ENCODE measurements at places on chromosomes 6 and 20.

- DNase-seq, result no peak
Observed at GRCh38 chr20:4243071-4243470, 227.7 kb upstream of the RNF24 start.

DNA sequence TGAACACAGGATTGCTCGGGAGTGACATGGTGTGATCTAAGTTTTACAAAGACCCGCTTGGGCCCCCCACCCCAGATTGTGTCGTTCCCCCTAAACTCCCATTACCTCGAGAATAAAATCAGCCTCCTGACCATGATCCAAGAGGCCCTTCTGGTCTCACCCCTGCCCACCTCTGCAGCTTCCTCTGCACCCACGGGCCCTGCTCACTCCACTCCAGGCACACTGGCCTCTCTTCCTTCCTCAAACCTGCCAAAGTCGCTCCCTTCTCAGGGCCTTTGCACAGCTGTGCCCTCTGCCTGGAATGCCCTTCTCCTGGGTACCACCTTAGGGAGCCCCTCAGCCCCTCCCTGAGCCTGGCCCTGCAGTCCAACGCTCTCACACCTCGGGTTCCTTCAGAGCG lies 17.9 kb downstream of the TGM2 start:
- no peak for DNase-seq

- no peak for DNase-seq
Observed at GRCh38 chr6:159915397-159915796, 24.6 kb downstream of the MAS1 start.

- DNase-seq, result no peak
Observed at GRCh38 chr6:147849401-147850330, 341.2 kb downstream of the SAMD5 start.

DNA sequence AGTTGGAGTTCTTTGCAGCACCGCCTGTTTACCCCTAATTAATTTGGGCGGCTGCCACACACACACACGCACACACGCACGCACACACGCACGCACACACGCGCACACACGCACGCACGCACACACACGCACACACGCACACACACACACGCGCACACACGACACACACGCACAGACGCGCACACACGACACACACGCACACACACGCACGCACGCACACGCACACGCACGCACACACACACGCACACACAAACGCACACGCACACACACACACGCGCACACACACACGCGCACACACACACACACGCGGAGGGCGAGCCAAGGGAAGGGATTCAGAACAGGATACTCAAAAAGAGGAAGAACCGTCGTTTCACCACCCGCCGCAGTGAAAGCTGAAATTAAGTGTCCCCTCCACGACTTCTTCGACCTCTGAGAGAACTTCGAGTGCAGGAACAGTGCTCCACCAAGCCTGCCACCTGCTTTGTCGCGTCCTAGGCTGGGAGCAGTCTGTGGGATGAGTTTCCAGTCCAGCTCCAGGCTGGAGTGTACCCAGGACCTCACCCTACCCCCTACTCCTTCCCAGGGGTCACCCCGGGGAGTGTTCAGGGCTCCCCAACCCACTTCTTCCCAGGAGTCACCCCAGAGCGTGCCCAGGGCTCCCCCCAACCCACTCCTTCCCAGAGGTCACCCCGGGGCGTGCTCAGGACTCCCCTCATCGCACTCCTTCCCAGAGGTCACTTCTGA lies 1.1 kb downstream of the RNASET2 start:
- DNase-seq, result no peak

- DNase-seq, result no peak
Observed at GRCh38 chr6:88558981-88559380, 392.8 kb upstream of the CNR1 start.

DNA sequence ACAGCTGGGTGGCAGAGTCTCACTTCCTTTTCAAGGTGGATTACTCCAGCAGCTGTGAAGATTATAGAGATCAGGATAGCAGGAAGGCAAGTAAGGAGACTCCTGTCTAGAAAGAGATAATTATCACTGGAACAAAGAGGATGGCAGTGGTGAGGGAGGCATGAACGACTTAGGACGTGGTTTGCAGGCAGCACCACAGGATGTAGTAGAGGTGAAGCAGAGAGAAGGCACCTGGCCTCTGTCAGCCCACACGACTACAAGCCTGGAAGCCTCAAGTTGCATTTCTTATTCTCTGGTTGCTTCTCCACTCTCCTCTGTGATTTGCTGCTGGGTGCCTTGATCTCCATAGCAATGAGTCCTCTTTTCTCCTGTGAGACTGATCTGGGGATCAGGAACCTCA lies 62.7 kb downstream of the TSHZ2 start:
- no peak for DNase-seq

DNA sequence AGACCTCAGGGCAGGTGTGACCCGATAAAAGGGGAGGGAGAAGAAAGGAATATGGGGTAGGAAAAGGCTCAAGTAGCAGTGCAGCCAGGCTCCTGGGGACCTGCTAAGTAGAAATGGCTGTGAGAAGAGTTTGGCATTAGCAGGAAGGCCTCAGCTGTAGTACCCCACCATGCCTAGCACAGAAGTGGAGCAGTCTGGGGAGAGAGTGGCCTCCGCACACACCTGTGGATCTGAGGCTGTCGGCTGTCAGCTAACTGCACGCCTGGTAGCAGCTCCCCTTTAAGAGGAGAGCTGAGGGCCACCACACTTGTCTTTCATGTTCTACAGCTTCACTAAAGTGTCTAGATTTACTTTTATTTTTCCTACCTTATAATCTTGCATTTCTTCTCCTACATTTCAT lies 24.6 kb downstream of the PDE7B start:
- no peak for DNase-seq

DNA sequence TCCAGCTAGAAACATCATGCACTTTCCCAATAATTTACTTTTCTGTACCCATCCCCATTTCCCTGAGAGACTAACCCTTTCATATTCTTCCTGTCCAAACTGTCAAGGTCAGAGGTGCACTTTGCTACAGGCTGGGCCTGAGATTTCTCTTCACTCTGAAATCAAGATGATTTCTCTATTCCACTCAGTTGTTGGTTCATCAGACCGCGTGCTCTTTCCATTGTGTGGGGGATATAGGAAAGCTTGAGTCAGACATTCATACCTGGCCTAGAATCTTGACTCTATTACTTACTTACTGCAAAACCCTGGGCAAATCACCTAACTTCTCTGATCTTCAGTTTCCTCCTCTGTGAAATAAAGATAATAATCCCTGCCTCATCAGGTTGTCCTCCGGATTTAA lies 4.7 kb upstream of the ZDHHC14 start:
- DNase-seq, result no peak

DNA sequence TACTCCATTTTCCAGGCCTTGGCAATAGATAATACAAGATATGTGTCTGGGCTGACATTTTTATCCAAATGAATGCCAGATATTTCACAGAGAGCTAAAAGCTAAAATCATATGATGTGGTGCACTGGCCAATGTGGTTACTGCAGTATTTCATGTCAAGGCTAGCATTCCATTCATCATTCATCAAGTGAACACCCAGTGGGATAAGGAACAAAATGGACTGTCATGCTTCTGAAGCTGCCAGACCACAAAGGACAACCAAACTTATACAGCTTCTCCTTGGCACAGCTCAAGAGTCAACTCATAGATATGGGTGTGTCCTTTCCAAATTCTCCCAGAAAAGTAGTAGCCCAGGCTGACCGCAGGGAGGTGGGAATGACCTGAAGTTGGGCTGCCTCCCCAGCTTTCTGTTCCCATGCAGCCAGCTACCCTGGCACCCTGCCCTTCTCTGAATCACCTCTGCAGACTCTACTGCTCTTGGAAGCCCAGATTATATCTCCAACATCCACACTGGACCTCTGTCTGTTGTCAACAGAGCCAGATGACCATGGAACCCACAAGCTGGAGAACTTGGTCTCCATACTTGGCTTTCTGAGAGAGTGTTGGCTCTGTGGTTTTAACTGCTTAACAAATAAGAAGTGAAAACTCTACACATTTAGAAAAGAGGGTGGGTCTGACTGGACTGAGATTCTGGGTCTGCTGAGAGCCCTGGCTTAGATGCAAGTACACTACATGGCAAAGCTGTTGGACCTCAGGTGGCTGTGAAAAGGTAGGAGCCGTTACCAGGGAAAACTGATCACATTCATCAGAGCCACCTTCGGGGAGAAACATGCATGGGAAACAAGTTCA lies 122.8 kb downstream of the ALDH8A1 start:
- DNase-seq, result no peak

DNA sequence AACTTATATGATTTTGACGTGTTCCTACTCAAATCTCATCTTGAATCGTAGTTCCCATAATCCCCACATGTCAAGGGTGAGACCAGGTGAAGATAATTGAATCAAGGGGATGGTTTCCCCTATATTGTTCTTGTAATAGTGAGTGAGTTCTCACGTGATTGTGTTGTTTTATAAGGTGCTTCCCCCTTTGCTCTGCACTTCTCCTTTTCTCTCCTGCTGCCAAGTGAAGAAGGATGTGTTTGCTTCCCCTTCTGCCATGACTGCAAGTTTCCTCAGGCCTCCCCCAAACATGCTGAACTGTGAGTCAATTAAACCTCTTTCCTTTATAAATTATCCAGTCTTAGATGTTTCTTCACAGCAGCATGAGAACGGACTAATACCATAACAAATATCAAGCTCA lies 83.2 kb downstream of the MANEA start:
- no peak for DNase-seq

- DNase-seq, result no peak
Observed at GRCh38 chr6:115882174-115882573, 178.5 kb downstream of the FRK start.

DNA sequence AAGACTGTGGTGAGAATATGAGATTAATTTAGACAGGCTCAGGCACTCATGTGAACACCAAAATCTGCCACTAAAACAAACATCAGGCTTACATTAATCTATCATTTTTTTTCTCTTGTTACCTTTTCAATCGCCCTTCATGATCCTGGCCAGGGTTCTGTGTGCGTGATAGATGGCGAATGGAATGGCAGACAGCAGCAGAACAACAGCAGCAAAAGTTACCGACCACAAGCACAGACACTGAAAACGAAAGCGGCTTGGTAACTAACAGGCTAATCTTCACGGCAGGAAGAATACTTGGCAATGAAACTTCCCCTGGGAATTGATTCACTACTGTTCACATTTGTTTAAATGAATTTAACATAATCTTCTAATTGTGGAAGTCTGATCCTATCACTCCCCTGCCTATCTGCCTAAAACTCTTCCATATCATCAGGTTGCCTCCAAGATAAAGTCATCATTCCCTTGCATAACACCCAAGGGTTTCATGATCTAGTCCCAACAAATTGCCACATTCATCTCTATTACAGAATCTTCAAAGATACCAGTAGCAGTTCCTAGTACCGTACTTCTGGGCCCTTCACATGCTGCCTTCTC lies 28.7 kb downstream of the PTPRK start:
- no peak for DNase-seq

DNA sequence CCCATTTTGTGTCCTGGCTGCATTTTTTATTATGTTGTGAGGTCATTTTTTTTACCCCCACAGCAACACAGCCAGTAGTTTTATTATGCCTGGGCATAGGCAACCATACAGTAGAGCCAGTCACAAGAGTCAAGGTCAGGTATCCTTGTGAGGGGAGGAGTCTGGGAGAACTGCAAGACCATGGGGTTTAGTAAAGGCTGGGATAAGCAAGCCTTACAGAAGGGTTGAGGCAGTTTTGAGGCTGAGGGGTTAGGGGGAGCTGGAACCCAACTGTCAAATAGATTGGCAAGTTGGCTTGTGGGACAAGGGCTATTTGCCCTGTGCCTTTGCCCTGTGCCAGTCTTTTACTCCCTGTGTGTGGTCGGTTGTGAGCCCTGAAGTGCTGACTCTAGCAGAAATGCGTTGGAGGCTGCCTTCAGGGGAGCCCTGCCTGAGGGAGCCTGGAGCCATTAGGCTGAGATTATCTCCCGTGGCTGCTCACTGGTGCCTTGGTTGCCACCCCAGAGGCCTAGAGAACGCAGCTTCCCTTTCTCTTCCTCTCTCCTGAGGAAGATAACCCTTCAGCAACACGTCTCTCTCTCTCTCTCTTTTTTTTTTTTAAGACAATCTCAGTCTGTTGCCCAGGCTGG lies 31.1 kb downstream of the RALY start:
- DNase-seq, result no peak

- peak; percentile 70 for DNase-seq
Observed at GRCh38 chr20:49631061-49631716, 63.3 kb upstream of the PTGIS start.

- DNase-seq, result no peak
Observed at GRCh38 chr20:50628332-50628731, 63.0 kb downstream of the RIPOR3 start.

DNA sequence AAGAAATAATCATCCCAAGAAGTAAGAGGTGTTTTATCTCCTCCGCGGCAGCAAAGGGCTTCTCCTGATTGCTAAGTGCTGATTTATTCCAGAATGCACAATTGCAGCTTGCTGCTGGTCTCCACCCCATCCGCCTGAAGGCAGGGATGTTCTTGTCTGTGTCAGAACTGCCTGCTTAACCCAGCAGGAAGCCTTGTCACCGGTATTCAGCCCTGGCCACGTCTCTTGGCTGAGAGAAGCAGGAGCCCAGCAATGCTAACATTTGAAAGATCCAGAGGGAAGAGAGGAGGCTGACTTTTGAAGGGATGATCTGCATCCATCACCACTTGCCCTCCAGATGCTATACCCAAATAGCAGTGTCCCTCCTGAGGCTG lies 4.2 kb downstream of the SCML4 start:
- no peak for DNase-seq

- DNase-seq, result no peak
Observed at GRCh38 chr6:116277124-116277523, 2.6 kb downstream of the TSPYL1 start.

DNA sequence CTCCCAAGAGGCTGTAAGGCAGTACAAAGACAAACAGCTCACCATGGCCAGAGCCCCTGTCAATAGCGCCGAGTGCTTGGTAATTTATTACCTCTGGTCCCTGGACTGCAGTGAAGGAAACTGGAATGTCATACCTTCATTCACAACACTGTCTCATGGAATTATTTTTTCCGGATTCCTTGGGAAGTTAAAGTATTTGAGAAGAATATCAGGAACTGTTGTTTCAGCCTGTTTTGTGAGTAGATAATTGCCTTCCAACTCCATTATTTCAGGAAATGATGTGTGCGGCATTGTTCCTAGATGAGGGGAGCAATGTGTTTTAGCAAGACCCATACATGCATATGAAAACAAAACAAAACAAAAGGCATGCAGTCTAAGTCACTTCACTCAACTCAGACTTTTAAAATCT lies 64.0 kb downstream of the BLOC1S5 start:
- DNase-seq, result no peak

DNA sequence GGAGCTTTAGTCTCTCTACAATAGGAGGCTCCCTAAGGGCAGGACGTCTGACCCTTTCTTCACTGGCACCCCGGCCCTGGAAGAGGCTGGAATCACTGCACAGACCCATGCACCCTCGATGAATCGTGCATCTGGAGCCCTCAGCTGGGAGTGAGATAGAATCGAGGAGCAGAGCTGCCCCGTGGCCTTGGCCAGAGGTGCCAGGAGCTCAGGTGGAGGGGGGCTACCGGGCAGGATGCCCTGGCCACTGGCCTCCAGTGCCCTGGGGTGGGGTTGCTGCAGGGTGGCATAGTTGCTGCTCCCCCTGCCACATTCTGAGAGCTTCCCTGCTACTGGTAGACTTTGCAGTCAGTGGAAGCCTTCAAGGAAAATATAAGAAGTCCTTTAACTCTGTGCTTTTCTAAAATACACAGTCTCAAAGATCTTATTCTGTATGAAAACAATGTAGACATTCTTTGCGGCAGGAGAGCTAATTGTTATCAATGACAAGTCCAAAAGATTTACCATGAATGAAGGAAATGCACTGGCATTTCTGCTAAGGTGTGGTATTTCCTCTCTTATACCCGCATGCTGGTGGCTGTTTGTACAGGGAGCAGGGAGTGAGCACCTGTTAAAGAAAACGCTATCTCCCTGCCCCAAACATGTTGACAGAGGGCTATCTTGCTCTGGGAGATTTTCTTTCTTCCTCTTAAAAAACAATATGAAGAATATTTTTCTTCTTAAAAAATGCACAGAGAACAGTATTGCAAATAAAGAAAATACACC lies 122.8 kb downstream of the C6orf118 start:
- DNase-seq, result no peak

Measured in left lung (tissue), 14 donors.